Erythroblast (primary cell): ENCODE measurements at places on chromosomes 4 and X.

DNA sequence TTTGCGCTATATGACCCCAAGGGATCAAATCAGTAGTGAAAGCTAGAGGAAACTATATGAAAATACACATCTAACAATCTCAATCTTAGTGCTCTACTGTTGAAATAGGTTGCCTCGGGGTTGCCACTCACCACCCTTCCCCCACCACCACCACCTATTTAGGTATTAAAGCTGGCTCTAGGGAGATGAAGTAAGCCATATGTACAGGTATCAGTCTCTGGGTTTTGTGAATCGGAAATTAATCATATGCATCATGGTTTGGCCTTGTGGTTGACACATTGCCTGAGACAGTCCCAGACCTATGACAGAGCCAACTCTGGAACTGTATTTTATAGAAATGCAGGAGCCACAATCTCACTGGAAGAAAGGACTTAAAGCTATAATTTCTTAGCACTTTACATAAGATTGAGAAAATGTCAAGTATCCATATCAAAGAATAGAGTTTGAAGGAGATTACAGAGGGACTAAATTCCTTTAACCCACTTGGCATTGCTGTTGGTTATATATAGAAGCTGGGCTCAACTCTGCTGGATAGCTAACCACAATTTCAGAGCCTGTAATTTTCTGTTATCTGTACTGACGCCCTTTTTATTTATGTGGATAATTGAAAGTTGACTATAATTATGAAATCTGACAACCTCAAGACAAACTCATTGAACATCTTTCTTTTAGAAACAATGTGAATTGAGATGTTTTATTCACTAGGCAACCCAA lies 26.7 kb upstream of the BMP2K start:
- DNase-seq, result no peak

GRCh38 chr4:2243681-2244380 lies 1.9 kb upstream of the HAUS3 start:
- DNase-seq, result peak; percentile 41

GRCh38 chrX:139290310-139290709 lies 240.2 kb upstream of the F9 start:
- no peak for DNase-seq

DNA sequence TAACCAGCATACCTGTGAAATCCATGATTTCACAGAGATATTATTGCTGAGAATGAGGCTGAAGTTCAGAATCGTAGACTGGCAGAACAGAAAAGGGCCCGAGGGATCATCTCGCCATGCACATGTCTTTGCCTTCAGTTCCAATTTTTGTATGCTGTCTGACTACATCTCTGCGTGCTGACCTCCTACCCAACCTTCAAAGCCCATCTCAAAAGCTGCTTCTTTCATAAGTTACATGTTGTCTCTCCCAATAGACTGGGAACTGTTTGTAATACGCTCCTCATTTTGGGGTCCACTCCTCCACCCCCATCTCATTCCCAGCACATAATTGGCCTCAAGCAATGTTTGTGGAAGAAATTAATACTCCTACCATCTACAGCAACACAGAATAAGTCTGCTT lies 78.2 kb downstream of the RTL5 start:
- no peak for DNase-seq

- no peak for DNase-seq
These were observed 7.2 kb downstream of the PRDM5 start for GRCh38 chr4:120915336-120915735.

DNA sequence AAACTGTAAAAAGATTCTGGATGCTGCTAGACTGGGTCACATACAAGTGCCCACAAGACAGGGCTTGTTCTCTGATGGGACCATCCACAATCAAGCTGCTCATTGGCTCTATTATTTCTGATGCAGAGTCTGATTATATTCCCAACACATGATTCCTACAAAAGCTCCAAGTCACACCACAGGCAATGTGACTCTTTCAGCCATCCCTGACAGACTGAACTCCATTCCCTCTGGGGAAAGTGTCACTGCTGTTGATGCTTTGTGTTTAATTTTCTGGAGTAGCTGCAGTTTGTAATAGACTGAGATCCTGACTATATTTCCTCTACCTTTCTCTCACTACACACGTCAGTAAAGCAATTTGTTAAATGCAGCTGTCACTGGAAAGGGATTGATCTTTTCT lies 55.4 kb upstream of the BCLAF3 start:
- DNase-seq, result no peak

DNA sequence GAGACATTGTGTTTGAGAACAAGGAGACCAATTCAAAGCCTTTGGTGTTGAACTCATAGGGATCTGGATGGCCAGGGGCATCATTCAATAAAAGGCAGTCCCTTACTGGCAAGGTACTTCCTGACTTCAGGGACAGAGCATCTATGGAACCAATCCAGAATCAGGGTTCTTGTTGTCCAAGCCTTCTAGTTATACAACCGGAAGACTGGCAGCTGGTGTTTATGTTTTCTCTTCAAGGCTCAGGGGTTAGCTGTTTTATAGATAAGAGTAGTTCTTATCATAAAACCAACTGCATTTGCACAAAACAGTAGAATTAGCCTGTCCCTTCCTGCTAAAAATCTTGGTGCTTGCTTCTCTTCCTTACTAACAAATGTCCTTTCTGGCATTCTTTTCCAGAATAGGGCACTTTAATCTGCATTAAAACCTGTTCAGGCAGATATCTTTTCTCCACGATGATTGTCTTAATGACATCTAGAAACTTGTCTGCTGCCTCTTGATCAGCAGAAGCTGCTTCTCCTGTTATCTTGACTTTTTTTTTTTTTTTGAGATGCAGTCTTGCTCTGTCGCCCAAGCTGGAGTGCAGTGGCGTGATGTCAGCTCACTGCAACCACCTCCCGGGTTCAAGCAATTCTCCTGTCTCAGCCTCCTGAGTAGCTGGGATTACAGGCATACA lies 38.4 kb upstream of the ARHGEF6 start:
- DNase-seq, result peak; percentile 15
